ENCODE measurements at places on chromosomes 2 and 18.

GRCh38 chr2:136288249-136288648, 170.3 kb upstream of the CXCR4 start:
- no peak for DNase-seq

- DNase-seq = no peak
Observed at GRCh38 chr2:235330775-235331451, 162.9 kb upstream of the AGAP1 start.

- DNase-seq = no peak
Observed at GRCh38 chr2:96108541-96109360, 7.6 kb downstream of the ADRA2B start.

DNA sequence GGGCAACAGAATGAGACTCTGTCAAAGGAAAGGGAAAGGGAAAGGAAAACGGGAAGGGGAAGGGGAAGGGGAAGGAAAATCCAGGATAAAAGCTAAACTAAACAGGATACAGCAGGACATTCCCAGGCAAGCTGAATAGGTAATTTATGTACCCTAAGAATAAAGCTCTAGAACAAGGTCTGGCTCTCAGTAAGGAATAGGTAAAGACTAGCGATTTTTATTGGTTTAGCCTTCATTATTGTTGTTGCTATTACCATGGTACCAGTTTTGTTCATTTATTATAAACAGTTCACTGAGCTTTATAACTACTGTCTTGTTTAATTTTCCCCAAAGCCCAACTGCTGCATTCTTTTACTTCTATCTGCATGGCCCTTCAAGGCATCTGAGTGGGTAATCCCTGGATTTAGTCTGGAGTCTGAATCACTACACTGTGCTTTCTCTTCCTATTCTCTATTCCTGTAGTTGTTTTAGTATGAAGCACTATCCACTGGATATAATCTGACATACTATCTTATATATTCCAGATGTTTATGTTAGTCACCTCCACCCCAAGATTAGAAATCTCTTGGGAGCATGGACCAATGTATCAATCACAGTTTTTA, 127.1 kb upstream of the TANK start:
- DNase-seq = no peak

- DNase-seq = no peak
Observed at GRCh38 chr2:174717916-174718315, 46.4 kb downstream of the CHRNA1 start.

DNA sequence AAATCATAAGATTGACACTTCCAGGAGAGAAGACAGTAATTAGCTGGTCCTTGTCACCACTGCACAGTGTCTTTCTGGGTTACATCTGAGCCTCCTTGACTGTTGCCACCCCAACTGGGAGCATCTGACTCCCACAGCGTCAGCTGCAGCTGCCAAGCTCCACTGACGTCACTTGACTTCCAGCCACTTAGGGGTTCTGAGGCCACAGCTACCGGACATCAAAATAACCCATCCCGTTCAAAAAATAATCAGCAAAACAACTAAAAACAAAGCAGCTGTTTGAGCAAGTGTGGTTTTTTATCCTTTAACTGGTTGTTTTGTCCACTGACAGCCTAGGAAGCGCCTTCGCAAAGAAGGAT, 206.5 kb upstream of the AGAP1 start:
- no peak for DNase-seq

- DNase-seq = no peak
Observed at GRCh38 chr2:237509905-237510304, 22.9 kb downstream of the MLPH start.

GRCh38 chr2:169732075-169732474, 1.6 kb upstream of the KLHL23 start:
- DNase-seq = no peak

- DNase-seq = no peak
Observed at GRCh38 chr18:25464227-25464626, 112.3 kb upstream of the ZNF521 start.

GRCh38 chr18:77343846-77344510, 94.3 kb downstream of the GALR1 start:
- DNase-seq = no peak

DNA sequence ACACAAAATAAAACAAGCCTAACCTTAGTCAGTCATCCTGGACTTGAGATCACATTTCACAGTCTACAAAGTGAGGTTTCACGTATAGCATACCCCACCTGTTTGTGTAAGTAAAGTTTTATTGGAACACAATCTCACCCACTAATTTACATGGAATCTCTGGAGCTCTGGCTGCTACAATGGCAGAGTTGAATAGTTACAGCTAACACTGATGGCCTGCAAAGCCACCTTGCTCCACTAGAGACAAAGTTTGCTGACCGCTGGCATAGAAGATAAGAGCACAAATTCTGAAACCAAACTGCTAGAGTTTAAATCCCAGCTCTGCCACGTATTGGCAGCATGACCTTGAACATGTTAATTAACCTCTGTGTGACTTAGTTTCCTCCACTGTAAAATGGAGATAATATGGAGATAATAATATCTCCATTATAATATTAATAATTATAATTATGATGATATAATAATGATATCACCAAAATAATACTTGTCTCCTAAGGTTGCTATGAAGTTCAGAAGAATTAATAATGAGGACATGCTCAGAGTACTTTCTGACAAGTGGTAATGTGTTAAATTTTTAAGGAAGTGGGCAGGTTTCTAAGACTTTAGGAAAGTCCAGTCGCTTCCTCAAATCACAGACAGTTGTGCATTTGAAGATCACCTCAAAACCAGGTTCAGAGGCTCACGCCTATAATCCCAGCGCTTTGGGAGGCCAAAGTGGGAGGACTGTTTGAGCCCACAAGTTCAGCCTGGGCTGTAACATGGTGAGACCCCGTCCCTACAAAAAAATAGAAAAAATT, 204.6 kb downstream of the SH3RF3 start:
- DNase-seq = no peak

DNA sequence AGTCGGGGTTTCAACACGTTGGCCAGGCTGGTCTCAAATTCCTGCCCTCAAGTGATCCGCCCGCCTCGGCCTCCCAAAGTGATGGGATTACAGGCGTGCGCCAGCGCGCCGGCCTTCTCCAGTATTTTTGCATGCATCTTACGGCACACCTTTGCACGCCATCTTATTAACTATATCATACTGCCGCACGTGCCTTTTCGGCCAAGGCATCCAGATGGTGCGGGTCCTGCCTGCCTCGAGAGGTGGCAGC, 765 bp upstream of the ING5 start:
- DNase-seq = no peak

- DNase-seq = no peak
Observed at GRCh38 chr2:236395067-236395466, 130.9 kb upstream of the ASB18 start.

- DNase-seq = no peak
Observed at GRCh38 chr2:230178546-230179485, 41.0 kb downstream of the SP110 start.

DNA sequence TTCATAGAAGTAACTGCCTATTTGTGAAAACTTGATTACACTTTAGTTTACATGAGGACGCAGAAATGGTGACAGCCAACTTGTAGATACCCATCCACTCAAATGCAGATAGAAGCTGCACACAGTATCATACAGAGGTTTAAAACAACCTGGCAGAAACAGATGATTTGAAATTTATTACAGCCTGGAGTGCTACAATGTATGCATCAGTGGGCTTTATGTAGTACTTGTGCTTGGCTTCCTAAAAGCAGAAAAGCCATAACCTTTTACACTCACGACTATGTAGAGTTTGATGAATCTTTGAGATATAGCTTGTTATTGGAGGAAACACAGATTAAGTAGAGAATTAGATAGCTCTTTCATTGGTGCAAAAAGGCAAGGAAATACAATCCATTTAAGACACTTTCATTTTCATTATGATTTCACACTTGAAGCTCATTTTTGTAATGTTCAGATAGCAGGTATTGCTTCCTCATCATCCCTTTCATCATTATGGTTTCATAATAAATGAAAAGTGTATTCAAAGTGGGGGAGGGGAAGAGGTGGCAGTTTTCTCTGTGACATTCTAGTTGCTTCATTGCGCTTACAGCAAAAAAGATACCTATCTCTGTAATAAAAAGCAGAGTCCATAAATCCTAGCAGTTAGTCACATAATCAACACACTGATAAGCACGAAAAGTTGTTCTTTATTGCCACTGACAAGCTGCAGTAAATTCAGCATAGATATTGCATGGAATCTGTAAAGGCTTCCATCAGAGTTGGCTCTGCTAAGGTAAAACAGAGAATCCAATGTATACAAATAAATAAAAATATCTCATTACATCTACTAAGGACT, 789.8 kb upstream of the FSHR start:
- no peak for DNase-seq

- no peak for DNase-seq
Observed at GRCh38 chr18:35377875-35378573, 887 bp upstream of the ZNF396 start.

- DNase-seq = no peak
Observed at GRCh38 chr18:45851161-45851925, 25.9 kb downstream of the SIGLEC15 start.

- no peak for DNase-seq
Observed at GRCh38 chr18:10131081-10131459, 217.3 kb downstream of the VAPA start.

DNA sequence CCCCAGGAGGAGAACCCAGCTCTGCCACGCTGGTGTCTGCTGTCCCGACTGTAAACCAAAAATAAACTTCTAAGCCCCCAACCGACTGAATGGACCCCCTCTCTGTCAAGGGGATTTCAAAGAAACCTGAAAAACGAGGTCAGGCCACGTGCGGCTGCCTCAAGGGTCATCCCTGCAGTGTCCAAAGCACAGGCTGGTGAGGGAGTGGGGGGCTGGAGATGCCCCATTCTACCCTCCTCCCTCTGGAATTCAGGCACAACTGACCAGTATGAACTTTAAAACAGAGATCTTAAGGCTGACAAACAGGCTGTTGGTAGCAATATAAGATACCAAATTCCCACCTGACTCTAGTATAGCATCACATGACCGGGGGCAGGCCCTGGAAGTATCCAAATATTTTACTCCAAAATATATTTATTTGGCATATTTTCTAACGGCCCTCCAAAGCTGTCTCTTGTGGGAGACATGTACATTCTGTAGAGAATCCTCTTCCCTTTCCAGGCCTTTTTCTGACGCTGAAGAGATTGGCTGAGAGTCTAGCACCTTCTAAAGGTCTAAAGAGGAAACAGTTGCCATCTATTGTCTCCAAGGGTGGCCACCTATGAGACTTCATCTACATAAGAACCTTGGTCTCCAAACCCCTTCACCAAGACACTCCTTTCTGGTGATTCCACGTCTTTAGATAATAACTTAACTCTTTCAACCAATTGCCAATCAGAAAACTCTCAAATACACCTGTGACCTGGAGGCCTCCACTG, 40.4 kb upstream of the CTDP1 start:
- no peak for DNase-seq

GRCh38 chr18:55857409-55857808, 269.4 kb upstream of the TCF4 start:
- DNase-seq = no peak

DNA sequence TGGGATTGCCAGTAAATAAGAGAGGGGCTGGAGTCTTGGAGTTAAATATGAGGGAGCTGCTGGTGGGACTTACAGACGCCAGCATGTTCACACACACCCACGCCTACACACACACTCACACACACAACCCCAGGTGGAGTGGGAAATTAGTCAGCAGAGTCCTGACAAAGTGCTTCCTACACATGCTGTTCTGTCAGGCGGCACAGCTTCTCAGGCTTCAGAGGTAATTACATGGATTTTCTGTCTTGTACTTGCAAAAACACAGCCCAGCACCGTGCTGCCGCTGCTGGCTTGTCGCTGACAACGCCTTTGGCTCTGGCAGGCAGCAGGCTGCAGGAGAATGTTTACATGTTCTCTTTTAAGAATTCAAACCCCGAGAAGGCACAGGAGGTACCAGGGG, 1186.3 kb upstream of the CELF4 start:
- no peak for DNase-seq

GRCh38 chr2:209984291-209984690, 18.1 kb upstream of the RPE start:
- DNase-seq = no peak

DNA sequence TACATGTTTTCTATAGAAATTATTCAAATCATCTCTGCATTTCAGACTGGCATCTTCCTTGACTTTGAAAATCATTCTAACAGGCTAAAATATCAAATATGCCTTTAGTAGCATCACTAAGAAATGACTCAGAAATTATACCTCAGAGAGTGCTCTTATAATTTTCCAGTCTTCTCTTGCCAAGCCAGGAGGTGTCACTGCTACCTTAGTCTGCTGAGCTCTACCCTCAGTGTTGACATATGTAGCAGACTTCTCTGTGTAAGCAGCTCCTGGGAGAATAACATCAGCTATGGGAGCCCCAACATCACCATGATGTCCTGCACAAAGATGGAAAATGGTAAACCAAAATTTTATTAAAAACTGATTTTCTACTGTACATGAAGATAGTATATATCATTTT, 31.6 kb downstream of the NDUFS1 start:
- no peak for DNase-seq

DNA sequence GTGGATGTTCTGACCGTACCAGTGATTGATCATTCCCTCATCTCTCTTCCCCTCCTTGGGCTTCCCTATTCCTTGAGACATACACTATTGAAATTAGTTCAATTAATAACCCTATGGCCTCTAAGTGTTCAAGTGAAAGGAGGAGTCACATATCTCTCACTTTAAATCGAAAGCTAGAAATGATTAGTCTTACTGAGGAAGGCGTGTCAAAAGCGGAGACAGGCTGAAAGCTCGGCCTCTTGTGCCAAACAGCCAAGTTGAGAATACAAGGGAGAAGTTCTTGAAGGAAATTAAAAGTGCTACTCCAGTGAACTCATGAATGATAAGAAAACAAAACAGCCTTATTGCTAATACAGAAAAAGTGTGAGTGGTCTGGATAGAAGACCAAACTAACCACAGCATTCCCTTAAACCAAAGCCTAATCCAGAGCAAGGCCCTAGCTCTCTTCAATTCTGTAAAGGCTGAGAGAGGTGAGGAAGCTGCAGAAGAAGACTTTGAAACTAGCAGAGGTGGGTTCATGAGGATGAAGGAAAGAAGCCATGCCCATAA, 144.4 kb upstream of the LYPD6 start:
- DNase-seq = no peak

DNA sequence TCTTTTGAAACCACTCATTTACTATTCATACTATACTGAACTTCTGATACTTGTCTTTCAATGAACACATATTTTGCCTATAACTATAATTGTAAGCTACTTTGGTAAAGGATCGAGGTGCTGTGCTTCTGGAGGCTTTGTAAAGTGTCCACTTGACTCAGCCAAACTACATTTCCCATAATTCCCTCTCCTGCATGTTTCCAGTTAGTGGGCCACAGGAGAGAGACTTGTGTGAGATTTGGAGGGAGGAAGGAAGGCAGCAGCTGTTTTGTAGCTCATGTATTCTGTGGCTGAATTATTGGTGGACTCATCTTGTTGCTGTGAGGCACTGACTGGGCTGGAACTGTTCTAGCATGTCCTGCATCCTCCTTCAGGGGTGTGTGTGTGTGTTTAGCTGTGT, 328.8 kb downstream of the ARL6IP6 start:
- DNase-seq = no peak

DNA sequence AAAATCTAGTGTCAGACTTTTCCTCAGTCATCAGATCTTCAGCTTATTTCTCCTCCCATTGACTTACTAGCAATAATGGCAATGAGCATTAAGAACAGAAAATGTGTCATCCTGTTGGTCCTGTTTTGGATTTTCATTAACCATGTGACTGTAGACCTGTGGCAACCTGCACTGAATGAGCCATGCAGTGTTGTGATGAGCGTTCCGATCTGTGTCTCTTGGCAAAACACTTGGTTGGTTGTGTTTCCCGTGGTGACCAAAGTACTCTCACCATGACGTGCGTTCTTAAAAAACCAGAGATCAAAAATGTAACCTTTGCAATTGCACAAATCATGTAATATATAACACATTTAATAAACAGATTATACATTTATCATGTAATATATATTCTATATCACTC, 138.6 kb downstream of the MAP3K20 start:
- DNase-seq = no peak

All from stimulated activated CD8-positive, alpha-beta memory T cell treated with anti-CD3 and anti-CD28 coated beads, Interleukin-4, amount 100 ng/mL, for 1 hour (primary cell).